ENCODE measurements at places on chromosomes 6 and 20.

DNA sequence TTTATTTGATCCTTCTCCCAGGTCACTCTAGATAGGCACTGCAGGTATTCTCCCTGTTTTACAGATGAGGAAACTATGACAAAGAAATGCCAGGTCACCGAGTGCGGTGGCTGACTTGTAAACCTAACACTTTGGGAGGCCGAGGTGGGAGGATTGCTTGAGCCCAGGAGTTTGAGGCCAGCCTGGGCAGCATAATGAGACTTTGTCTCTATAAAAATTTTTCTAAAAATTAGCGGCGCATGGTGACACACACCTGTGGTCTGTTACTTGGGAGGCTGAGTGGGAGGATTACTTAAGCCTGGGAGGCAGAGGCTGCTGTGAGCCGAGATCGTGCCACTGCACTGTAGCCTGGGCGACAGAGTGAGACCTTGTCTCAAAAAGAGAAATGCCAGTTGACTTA, 5.1 kb downstream of the RALGAPB start:
- DNase-seq: no peak

DNA sequence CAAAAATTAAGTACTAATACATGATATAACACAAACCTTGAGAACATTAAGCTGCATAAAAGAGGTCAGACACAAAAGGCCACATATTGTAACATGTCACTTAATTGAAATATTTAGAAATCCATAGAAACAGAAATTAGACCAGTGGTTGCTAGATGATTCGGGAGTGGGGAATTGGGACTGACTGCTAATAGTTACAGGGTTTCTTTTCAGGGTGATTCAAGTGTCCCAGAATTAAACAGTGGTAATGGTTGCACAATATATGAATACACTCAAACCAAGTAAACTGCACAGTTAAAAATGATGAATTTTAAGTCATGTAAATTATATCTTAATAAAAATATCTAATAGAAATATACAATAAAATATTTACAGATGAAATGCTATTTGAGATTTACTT, 174.5 kb downstream of the WDR27 start:
- DNase-seq: peak; percentile 46

- peak; percentile 31 for DNase-seq
These were observed 83.3 kb downstream of the SYCP2 start for GRCh38 chr20:59850018-59850641.

DNA sequence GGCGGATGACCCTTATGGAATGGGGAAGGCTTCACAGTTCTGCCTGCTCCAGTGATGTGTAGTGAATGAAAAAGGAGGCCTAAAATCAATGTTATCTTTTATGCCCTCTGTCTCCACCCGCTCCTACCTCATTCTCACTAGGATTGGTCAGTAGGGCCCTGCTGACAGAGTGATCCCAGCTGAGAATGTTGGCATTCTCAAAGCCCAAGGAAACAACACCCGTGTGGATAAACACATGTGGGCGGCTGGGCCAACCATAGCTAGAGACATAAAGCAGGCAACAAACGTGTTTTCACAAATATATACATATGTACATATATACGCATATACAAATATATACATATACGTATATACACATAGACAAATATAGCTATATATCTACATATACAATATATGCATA, 4.5 kb downstream of the RIPK1 start:
- DNase-seq: no peak

DNA sequence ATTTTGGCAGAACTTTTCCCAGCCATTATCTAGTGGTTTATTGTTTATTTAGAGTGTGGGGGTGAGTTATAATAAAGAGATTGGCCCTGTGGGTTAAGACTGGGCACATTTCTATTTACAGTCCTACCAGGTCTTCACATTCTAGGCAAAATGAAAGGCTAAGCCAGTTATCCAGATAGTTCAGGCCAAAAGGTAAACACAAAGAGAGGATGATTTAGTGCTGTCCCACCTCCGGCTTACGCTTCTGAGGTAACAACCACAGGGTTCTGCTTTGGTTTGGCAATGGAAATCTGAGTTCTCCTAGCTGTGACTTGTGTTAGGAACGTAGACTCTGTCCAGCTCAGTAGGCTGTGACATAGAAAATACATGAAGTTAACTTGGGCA, 50.3 kb upstream of the PTPRK start:
- DNase-seq: no peak

GRCh38 chr6:104589940-104590339, 269.8 kb downstream of the HACE1 start:
- DNase-seq: no peak

All from fibroblast of lung (primary cell).